ENCODE measurements at places on chromosomes 4 and X.

DNA sequence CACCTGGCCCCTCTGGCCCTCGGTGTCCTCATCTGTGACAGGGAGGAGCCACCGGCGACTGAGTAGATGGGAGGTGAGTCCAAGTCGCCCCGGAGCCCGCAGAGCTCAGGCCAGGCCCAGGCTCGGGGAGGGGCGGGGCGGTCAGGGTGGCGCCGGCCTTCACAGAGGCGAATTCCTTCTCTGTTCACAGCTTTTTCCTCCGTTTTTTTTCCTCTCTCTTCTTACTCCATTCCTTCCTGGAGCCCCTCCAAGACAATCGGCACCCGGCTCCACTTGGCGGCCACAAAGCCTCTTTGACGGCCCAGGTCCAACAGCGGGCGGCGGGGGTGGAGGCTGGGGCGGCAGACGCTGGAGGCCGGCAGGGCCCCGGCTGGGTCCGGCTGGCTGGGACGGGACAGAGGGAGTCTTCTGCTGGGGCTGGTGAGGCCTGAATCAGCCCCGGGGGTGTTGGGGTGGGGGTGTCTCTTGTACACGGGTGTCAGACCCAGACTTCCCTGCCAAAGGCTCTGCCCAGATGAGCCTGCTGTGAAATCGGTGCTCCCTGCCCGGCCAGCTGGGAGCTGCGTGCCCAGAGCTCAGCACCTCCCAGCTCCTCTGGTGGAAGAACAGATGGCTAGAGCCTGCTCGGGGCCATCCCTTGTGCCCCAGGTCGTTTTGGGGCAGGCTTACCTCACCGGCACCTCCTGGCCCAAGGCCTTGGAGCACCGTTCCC lies 22.6 kb downstream of the FGFRL1 start:
- DNase-seq = no peak

- DNase-seq = no peak
Measured at GRCh38 chr4:73870260-73870659, 1.1 kb downstream of the CXCL1 start.

DNA sequence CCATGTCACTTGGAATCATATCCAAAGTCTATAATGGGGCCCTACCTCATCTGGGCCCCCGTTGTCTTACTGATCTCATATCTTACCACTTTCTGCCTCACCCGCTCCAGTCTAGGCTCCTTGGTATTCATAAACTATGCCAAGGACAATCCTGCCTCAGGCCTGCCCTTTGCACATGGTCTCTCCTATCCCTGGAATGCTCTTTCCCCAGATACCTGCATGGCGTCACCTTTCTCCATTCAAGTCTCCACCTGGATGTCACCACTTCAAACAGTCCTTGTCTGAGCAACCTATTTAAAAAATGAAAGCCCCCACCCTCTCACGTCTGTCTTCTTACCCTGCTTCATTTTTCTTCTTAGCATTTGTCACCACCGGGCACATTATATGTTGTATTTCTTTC lies 8.2 kb downstream of the VGLL1 start:
- no peak for DNase-seq

- DNase-seq = no peak
Measured at GRCh38 chrX:47579537-47579936, 2.7 kb upstream of the TIMP1 start.

DNA sequence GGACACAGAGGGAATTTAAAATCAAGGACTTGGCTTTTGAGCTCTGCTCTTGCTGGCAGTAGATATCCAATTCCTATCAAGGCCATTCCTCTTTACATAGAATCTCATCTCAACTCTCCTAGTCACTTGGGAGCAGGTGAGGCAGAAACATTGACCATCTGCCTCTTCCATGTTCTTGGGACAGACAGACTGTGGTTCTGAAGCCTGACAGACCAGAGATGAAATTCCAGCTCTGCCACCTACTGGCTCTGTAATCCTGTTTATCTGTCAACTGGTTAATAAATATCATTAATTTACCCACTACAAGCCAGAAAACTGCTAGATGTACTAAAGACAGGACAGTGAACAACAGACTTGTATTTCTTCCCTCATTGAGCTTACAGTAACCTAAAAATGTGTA lies 300.8 kb downstream of the ADGRL3 start:
- DNase-seq = no peak

GRCh38 chr4:53895137-53895536 lies 169.3 kb downstream of the CHIC2 start:
- DNase-seq = no peak

DNA sequence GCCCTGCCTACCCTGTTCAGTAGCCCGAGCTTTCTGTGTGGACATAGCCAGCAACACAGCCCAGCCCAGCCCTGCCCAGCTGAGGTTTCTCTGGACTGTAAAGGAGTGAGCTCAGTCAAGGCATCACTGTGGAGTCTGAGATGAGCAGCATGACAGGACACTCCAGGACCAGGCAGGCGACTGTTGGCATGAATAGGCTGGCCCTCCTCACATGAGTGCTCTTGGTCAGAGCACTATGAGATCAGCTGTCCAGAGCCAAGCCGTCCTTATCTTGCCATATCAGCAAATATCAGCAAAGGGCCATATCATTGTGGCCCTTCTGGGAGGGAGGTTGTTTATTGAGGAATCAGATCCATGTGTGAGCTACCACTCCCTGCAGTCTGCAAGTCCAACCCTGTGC lies 30.9 kb downstream of the REELD1 start:
- DNase-seq = no peak

DNA sequence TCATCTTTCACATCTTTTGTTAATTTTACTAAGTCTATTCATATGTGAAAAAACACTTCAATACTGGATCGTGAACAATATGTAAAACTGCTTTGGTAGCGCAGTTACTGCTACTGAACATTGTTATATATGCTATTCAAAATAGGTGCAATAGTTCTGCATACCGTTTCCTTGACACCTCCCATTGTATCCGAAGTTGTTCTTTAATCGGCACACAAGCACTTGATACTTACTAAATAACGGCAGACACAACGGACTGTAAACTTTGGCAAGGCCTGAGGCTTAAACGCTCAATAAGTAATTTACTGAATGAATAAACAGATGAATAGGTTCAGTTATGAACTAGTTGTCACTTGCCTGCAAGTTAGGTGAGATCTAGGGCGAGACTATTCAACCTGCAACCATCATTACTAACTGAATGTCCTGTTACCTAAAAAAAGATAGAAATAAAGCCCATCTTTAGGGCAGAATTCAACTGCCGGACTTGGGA lies 620 bp downstream of the ANAPC10 start:
- no peak for DNase-seq

DNA sequence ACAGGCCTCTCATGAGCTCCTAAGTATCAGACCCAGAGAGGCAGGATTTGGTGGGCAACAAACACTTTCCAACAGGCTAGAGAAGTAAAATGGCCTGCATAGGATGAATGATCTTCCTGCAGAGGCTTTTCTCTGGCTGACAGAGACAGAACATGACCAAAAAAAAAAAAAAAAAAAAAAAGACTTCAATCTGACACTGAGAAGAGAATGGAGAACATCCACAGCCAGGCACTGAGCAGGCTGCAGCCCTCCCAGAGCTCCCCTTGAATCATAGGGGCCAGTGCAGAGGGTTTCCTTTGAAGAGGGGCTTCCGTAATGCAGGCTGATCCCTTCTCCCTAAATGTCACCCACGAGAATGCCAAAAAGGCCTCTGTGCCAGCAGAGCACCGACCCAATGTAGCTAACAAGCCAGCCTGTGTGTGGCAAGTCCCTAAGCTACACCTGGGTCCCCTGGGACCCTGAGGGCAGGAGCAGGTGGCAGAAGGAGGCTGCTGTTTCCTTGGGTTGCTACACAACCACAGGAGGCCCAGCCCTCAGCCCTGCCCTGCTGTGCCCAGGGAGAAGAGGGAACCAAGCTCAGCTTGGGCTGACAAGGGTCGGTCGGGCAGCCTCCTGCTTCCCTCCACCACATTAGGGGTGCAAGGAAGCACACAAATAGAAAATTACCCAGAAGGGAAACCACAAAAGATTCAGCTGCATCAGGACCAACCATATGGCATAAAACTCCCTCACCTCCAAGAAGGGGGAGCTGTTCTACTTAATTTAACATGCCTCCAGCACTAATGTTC lies 55.6 kb downstream of the MAP7D2 start:
- DNase-seq = no peak

GRCh38 chr4:122431351-122431750 lies 25.2 kb downstream of the IL2 start:
- DNase-seq = no peak

DNA sequence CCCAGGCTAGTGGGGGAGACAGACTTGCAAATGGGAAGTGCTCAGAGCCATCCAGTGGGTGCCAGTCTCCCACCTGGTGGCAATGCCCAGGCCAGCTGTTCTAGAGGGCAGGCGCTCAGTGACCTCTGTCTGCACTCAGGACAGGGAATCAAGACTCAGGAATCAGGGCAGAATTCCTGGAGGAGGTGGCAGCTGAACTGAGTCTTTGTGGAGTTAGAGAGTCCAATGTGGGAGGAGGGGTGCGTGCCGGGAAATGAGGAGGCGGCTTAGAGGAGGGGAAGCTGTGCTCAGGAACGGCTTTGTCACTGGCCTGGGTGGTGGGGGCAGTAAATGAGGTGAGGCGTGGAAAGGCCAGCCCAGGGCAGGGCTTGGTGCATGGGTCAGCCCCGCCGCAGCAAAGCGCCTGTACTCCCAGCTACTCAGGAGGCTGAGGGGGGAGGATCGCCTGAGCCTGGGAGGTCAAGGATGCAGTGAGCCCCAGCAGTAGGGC lies 31.3 kb upstream of the SORCS2 start:
- no peak for DNase-seq

DNA sequence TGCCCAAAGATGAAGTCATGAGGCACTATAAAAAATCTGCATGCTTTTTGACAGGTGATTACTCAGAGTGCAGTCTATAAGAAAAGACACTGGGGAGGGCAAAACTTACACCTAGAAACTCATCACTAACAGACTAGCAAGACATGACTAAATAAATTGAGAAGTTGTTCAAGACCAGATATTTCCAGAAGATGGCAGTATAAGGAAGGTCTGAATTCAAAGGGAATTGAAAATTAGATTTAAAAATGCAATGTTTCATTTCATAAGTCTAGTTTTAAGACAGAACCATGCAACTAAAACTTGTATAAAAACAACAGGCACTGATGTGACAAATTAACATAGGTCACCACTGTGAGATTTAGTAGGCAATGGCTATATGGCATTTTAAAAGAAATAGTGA lies 232.5 kb upstream of the POF1B start:
- DNase-seq = no peak

GRCh38 chr4:128560754-128561495 lies 248.6 kb upstream of the JADE1 start:
- DNase-seq = no peak

DNA sequence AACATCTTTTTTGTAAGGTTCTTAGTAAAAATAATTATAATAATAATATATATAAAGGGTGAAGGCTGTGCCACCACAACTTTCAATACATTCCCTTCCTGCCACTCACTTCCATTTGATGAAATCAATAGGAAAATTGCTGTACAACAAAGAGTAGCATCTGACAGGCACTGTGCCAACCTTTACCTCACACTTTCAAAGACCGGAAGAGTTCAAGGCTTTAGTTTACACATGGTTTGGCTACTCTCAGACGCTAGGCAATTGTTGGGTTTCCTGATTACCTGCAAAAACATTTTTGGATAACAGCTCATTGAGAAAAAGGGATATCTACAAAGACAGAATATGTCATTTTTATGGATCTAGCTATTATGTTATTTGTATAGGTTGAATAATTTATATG lies 5.5 kb upstream of the ING2 start:
- DNase-seq = no peak

GRCh38 chrX:16839852-16840460 lies 30.2 kb downstream of the RBBP7 start:
- DNase-seq = no peak

All from CD4-positive, CD25-positive, alpha-beta regulatory T cell (primary cell).